ENCODE measurements at places on chromosomes 11 and 22. TPM values are rescaled to one million over a fixed set of nuclear protein-coding genes. Genes with fewer than 3 reads are reported as not detected.

Gene RHOD
- 54.8 TPM for total RNA-seq

Gene TRIM49B
- not detected for total RNA-seq

GRCh38 chr22:26756675-26757293 lies 99.4 kb downstream of the MIAT start:
- DNase-seq: peak; percentile 54

- no peak for DNase-seq
Observed at GRCh38 chr11:117417342-117417741, 89.7 kb downstream of the CEP164 start.

Gene APOA5
- total RNA-seq: 290 TPM

Gene RFPL3
- total RNA-seq: not detected

Gene COPB1
- 41.7 TPM for total RNA-seq

Gene SLC22A12
- not detected for total RNA-seq

Gene LRRC4C
- total RNA-seq: 0.25 TPM

DNA sequence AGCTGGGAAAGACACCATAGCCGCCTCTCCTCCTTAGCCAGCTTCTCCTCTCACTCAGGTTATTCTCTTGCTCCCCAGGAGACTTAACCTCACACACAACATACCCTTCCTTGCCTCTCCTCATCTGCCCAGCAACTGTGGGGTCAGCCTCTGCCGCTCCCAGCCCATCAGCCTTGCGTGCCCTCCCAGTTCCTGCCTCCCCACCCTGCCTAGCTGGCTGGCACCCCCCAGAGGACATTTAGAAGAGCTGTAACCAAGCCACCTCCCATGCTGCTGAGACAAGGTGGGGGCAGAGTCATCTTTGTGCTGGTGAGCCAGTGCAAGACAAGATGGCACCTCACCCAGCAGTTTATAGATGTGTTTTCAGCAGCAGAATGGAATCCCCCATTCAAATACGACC lies 38.2 kb downstream of the TOM1 start:
- DNase-seq: no peak

Gene FAM83F
- total RNA-seq: 1.1 TPM

DNA sequence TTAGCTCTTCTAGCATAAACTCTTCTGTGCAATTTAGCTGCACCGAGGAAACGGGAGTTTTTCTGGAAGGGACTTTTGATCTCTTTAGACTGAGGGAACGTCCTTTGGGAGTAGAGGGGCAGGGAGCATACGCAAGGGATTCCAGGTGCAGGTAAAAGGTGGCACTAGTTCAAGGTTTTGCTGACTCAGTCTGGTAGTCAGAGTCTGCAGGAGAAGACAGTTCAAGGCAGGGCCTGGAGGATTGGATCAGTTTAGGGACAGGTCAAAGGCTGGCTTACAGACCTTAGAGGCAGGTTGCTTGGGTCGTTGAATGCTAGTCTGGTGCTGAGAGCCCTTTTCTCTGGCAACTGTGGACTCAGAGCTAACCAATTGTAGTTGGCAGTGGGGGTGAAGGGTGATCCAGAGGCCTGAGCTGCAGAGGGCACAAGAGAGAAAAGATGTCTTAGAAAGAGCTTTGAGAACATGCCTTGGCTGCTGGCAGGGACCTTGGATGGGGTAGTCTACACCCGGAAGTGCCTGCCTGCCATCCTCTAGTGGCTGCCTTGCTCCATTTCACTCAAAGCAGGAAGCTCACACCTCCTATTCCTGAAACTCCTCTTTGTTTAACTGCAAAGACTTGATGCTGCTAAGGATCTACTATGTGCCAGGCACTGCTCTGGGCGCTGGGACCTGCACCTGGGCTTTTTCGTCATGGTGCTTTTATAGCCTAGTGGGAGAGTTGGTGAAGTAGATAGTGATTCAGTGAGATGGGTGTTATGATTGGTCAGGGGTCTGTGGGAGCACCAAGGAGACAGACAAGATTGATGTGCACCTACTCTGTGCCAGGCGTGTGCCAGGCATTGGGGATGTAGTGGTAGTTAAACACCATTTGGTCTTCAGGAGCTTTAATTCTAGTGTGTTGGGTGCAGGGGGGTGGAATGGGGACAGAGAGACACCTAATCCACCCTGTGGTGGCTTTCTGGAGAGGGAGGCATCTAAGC lies 17.1 kb downstream of the MIAT start:
- no peak for DNase-seq

DNA sequence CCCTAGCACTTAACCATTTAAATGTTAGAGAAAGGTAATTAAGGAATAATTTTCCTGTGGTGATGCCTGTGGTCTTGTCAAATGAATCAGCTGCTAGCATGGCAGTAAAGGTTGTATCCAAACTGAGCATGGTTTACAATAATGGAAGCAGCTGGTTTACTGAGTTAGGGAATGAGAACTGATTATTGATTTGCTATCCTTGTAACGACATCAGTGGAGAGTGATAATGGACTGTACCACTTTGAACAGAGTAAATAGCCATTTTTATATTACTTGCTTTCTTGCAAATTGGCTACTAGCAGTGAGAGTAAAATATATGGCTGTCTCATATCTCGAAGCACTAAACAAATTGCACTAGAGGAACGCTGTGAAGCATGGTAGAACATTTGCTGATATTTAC lies 589.0 kb upstream of the ANO5 start:
- no peak for DNase-seq

Gene FXYD2
- total RNA-seq: 10.6 TPM

Gene SLC6A5
- not detected for total RNA-seq

- no peak for DNase-seq
Observed at GRCh38 chr11:119531623-119532022, 108.7 kb upstream of the THY1 start.

GRCh38 chr11:104918113-104918824 lies 20.0 kb upstream of the CASP12 start:
- no peak for DNase-seq

Gene OR52I1
- not detected for total RNA-seq

DNA sequence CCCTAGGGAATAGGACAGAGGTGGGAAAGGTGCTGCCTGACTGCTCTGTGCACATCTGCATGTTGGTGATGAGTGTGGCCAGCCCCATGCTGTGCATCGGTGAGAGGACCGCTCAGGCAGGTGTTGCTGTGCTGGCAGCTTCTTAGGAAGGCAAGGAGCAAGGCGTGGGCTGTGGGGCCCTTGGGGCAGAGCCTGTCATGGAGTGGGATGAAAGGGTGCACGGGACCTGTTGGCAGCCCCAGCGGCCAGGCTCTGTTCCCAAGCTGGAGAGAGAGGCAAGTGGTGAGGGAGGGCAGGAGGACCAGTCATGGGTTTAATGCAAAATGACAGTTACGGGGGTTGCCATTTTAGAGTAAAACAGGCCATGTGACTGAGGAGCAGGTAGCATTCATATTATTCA lies 78.3 kb downstream of the ZBTB16 start:
- no peak for DNase-seq

Gene MAFF
- total RNA-seq: 18.9 TPM

DNA sequence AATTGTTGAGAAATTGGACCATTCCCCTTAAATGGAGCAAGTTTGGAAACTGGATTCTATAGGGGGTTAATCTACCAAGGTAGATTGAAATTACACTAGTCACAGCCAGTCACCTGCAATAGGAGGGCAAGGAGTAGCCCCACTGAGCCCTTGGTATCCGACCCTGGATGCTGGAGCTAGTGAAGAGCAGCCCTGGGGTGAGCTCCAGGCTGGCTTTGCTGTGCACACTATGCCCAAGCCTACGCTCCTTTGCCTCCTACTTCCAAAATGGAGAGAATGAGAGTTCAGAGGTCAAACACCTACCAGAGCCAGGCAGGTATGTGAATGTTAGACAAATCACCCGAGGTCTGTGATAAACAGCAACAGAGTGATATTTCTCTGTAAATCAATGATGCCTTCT lies 23.7 kb downstream of the SNU13 start:
- DNase-seq: no peak

Gene NPAT
- 4.8 TPM for total RNA-seq

DNA sequence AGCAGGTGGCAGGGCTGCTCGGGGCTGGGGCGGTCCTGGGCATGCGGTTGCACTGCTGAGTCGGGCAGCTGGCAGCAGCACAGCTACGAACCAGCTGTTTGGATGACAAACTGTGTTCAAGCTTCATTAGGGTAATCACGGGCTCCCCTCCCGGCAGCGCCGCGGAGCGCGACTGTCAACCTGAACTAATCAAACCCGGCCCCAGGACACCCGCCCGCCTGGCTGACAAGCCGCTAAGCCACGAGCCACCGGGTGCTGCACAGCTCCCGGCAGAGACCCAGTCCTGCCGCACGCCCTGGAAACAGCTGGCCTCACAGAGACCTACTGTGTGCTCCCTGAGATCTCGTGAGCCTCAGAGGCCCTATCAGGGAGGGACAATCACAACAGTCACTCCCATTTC lies 60.6 kb upstream of the TCF20 start:
- DNase-seq: no peak

DNA sequence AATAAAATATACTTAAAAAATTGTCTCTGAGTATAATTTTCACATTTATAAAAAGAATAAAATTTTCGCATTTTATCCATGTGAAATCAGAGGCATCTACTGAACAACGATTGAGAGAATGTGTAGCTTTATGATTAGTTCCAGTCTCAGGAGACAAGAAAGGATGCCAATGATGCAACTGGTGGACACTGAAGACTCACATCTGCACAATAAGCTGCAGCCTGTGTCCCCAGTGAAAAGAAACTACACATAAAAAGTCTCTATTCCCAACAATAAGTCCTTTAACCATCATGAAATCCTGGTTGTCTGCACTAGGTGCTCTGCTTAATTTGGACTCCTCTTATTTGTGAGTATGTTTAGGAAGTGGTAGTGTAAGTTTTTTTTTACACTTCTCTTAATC lies 22.0 kb downstream of the OR5AS1 start:
- no peak for DNase-seq

Gene NXPE1
- total RNA-seq: not detected

- no peak for DNase-seq
Observed at GRCh38 chr11:11731311-11732083, 109.7 kb upstream of the GALNT18 start.

DNA sequence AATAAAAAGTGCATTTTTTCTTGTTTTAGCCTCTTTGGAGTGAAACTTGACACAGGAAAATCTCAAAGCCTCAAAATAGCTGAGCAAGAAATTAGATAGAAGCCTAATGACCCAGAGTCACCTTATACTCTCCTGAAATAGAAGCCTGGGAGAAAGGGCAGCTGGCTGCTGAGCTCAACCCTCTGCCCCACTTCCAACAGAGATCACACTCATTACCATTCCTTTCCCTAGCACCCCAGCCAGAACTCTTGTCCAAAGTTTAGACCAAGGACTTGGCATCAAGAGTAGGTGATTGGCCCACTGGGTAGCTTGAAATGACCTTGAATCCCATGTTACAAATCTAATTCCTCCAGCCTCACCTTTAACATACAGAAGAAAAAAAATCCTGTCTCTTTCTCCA lies 62.7 kb upstream of the AMOTL1 start:
- no peak for DNase-seq
